NCI-H1048 (cell line): ENCODE measurements at places on chromosomes 16 and 17.

- DNase-seq, result no peak
Observed at GRCh38 chr17:55072898-55073297, 104.3 kb downstream of the STXBP4 start.

DNA sequence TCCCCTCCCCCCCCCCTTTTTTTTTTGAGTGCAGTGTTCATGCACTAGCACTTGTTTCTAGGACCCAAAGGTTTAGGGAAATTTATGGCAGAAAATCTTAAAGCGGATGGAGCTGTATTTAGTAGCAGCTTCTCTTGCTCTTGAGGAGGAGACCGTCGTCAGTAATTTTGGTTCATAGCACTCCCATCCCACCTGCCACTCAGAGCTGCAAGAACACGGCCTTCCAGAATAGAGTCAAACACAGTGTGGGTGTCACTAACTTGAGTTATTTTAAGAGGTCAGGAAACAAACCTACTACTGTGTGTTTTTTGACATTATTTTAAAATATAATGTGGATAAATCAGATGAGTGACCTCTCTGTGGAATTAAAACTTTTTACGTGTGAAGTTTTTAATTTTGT, 37.3 kb downstream of the SEC14L1 start:
- DNase-seq, result no peak

DNA sequence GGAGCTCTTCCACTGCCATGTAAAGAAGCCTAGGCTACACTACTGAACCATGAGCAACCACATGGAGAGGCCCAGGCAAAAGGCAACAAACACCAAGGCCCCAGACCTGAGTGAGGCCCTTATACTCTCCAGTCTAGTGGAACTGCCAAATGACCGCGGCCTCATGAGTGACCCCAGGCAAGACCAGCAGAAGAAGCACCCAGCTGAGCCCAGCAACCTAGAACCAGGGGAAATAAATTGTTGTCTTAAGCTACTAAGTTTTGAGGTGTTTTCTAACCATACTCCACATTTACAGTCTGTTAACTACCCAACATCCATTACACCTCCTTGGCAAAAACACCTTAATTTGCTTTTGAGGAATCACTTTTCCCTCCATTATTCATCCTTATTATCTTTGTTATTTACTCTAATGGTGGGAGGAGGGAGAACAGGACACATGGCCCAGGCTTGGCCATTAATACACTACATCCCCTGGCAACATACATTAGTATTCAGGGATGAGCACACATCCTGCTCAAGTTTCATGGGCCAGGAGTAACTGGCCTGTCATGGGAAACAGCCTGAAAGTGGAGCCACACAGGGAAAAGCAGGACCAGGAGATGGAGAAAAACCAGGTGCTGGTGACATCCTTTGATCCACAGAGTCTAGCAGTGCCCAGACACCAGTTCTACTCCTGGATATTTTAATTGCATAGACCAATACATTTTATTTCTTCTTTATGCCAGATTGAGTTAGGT, 26.2 kb downstream of the SLC39A11 start:
- no peak for DNase-seq

DNA sequence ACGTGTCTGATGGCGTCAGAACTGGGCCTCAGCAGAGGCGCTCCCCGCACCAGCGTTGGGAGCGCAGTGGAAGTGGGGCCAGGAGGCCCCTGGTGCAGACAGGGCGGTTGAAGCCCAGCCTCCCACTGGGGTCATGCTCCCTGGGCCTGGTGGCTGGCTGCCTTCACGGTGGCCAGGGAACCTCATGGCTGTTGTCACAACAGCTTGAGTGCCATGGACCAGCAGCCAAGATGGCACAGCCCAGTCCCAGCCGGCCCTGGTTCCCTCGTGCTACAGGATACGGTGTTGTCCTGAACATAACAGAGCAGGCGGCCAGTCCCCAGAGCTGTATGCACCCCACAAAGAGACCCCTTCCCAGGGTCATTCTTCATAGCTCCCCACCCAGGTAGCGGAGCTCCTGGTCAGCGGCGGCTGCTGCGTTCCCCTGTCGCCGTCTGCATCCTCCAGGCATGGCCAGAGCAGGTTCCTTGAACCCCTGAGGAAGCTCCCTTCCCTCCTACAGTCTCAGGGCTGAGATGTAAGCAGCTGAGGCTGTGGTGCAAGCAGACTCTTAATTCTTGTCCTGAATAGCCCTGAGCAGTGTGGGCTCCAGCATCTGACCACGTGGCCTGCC, 29.7 kb downstream of the NME3 start:
- no peak for DNase-seq

DNA sequence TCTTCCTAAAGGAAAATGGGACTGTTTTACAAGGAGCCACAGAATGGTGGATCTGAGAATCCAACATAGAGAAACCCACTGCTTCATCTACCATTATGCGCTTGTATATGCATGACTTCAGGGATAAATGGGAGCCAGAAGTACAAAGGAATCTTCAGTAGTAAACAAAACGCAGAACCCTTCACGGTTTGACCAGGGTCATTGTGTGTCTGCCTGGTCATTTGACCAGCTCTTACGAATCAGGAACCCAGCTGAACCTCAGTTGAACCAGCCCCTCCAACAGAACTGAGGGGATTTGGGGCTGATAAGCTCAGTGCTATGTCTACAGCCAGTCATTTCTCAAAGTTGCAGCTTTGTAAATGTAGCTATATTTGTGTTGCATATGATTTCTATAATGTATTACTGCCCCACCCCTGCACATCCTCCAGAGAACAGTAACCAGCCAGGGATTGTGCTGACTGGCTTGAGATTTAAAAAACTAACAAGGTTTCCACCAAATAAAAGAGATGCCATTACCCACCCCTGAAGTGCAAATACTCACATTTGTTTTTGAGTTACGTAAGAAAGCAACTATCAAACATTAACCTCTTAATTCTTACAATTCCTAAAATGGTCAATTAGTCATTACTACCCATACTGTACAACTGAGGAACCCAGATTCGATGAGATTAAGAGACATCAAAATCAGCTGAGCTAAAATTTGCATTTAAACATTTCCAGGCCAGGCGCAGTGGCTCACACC, 6.3 kb downstream of the CMTM4 start:
- DNase-seq, result no peak

GRCh38 chr16:78611318-78611717, 511.9 kb downstream of the WWOX start:
- DNase-seq, result no peak

DNA sequence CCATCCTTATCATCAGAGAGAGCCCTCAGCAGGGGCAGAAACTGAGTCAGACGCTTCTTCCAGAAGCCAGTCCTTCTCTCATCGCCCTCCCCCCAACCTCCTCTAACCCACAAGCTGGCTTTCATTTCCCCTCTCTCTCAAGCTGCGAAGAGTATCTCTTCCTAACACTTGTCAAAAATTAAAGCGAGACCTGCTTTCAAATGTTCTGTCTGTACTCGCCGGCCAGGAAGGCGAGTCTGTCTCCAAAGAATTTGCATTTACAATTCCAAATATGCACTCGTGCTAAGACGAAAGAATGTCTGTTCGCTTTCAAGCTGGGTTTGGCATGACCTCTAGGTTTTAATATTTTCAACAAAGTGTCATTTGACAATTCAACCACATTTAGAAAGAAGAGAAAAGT, 140.4 kb downstream of the RGS9 start:
- no peak for DNase-seq

DNA sequence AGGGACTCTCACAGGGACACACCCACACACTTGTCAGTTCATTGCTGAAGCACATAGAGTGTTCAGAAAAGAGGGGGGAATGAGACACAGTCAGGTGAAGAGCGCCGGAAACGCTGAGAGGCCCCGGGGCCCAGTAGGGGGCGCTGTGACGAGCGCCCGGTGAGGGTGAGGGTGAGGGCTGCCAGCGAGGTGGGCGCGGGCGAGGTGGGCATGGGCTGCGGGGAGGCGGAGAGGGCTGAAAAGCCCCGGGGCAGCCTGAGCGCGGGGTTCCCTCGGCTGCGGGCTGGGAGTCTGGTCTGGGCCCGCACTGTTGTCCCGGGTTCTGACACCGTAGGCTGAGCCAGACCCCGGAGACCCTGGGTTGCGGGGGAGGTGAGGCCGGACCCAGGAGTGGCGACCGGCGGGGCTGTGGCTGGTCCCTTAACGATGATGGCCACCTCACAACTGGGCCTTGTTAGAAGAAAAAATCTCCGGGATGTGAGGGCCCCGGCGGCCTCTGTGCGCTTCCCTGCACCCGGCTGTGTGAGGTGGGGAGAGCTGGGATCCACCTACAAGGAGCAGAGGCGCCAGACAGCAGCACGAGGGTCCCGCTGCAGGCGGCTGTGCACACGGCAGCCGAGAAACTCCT, 91.4 kb downstream of the C16orf78 start:
- DNase-seq, result no peak
